ENCODE measurements at places on chromosomes 3 and 15.

DNA sequence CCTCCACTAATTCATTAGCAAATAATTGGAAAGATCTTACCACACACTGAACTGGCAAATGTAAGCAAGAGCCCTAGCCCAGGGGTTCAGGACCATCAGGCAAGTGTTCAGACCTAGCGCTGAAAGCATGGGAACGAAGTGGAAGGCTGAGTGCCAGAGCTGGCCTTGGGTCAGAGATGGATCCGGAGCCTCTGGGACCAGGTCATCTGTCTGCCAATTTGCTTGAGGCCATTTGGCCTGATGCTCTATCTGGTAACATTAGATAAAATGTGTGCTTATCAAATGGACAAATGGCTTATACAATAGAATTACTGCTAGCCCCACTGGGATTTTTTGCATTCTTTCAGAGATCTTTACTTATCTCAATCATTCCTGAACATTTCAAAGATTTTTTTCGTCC is 1.4 kb upstream of the TMC3 start:
- DNase-seq = no peak

GRCh38 chr15:57751177-57751800 is 44.8 kb downstream of the POLR2M start:
- DNase-seq = no peak

DNA sequence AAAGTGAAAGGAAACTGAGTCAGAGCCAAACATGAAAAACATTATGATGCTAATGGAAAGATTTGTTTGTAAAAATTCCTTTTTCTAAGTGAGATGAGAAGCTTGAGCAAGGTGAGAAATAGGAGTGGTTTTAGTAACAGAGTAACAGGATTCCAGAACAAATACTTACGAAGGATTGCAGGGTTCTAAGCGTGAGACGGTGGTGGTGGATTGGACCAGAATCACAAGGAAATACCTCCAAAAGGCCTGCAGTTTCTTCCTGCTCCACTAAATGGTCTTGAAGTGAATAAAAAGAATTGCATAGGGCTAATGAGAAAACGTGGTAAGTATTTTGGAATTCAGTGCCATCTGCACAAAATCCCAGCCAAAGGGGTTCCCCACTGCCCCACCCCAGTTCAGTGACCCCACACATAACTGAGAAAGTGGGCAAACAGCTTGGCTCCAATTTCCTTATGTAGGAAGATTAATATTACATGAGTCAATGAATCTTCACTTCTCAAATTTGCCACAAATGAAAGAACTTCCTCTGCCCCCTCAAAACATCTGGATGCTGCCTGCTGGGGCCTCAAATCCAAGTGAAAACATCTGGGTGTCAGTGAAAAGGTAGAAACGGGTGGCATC is 283.8 kb upstream of the NR2F2 start:
- DNase-seq = no peak

DNA sequence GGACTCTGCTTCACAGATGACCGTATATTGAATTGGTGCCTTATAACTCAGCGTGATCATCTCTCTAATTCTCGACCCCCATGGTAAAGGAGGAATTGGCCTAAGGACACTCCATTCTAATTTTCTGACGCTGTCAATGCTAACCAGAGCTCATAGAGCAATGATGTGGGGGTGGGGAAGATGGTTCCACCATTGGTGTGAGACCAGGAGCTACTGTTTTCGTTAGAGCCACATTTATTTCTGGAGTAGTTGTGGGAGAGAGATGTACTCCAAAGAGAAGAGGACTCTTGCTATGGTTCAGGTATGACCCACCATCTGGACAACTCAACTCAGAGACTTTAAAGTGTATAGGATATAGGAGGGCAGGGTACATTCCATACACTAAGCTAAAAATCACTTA is 16.3 kb downstream of the ZBTB38 start:
- no peak for DNase-seq

GRCh38 chr15:67185621-67186225 is 68.7 kb downstream of the AAGAB start:
- no peak for DNase-seq

- no peak for DNase-seq
Measured at GRCh38 chr3:172313671-172314070, 134.6 kb downstream of the GHSR start.

GRCh38 chr3:113273011-113273410 is 61.7 kb downstream of the BOC start:
- DNase-seq = no peak

GRCh38 chr3:79249701-79250100 is 518.1 kb downstream of the ROBO1 start:
- no peak for DNase-seq

- DNase-seq = no peak
Measured at GRCh38 chr15:59262316-59262715, 55.7 kb downstream of the LDHAL6B start.

- no peak for DNase-seq
Measured at GRCh38 chr3:32460031-32460749, 42.5 kb downstream of the CMTM6 start.

GRCh38 chr3:194273743-194274310 is 77.3 kb downstream of the CPN2 start:
- DNase-seq = no peak

DNA sequence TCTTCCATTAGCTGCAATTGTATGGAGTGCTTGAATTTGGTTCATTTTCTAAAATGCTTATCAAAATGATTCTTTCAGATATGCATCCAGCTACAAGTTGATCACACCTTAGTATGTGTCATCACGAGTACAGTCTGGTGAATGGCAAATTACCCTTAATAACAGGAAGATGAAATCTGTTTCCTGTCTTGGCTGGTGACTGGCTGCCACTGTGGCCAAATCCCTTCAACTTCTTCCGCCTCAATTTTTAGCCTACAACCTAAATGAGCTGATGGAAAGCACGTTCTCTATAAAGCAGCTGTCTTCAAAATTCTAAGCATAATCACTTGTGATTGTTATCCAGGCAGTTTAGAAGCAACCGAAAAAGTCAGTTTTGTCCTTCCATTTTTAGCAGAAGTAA is 387.1 kb upstream of the NECTIN3 start:
- DNase-seq = no peak

DNA sequence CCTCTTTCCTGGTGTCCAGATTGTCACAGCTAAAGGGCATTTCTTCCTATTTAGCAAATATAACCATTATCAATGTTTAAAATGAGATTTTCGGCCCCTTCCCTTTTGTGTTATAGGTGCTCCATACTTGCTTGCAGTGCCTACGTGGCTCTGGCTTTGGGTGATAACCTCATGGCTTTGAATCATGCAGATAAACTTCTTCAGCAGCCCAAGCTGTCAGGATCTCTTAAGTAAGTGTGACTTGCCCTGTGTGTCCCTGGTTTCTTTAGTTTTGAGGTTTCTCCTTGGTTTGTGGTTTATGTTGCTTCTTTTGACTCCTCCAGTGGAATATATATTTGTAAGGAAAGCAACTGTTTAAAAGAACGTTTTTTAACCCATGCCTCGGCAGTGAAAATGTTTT is 58.5 kb upstream of the TRIM71 start:
- DNase-seq = no peak

DNA sequence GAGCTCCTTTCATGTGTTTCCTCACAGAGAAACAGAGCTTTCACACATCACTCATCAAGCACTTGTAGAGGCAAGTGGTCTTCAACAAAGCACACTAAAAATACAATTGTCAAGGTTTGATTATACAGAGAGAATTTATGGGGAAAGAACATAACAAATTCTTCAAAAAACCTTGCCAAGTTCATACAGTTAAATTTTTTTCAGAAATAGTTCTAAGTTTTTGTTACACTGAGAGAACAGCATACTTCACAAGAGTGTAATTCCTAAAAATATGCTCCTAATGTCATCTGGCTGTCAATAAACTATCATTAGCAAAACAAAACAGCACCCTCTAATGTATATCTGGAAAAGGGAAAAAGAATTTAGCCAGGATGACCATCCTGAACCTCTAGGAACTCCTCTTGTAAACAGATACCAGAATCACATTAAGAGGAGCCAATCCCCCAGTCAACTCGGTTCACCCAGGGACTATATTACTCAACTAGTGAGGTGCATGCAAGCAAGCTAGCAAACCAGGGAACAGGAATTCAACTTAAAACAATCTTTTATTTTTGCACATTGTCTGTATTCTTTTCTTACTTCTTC is 63.3 kb downstream of the RAD18 start:
- no peak for DNase-seq

DNA sequence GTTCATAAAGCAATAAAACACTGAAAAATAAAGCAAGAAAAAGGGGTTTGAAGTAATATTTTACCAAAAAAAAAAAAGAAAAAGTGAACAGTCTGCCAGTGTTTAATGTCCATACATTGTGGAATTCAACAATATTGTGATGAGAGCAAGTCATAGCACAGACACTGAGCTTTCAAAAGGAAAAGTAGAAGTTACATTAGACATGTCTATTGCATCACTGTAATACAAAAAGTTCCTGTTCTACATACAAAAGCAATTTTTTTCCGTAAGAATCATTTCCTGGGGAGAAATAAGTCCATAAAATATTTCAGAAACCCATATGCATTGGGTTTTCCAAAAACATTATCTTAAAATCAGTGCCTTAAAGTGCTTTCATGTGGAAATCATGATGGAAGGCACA is 11.8 kb upstream of the HDC start:
- DNase-seq = no peak

- no peak for DNase-seq
Measured at GRCh38 chr3:15310491-15311370, 21.7 kb downstream of the SH3BP5 start.

GRCh38 chr3:124997303-124998246 is 58.2 kb downstream of the HEG1 start:
- DNase-seq = no peak

DNA sequence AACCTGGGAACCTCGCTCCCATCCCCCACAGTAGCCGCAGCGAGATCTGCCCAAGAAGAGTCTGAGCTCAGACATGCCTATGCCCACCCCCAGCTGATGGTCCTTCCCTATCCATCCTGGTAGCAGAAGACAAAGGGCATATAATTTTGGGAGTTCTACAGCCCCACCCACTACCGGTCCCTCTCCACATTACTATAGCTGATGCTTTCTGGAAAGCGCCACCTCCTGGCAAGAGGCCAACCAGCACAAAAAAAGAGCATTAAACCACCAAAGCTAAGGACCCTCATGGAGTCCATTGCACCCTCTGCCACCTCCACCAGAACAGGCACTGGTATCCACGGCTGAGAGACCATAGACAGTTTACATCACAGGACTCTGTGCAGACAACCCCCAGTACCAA is 168.4 kb downstream of the MEGF11 start:
- no peak for DNase-seq

GRCh38 chr3:167304077-167304476 is 76.0 kb downstream of the ZBBX start:
- DNase-seq = no peak

- no peak for DNase-seq
Measured at GRCh38 chr15:57943171-57943570, 122.3 kb downstream of the ALDH1A2 start.

- no peak for DNase-seq
Measured at GRCh38 chr15:41906608-41907007, 12.8 kb upstream of the SPTBN5 start.

GRCh38 chr3:28012830-28013229 is 228.6 kb upstream of the CMC1 start:
- DNase-seq = no peak

DNA sequence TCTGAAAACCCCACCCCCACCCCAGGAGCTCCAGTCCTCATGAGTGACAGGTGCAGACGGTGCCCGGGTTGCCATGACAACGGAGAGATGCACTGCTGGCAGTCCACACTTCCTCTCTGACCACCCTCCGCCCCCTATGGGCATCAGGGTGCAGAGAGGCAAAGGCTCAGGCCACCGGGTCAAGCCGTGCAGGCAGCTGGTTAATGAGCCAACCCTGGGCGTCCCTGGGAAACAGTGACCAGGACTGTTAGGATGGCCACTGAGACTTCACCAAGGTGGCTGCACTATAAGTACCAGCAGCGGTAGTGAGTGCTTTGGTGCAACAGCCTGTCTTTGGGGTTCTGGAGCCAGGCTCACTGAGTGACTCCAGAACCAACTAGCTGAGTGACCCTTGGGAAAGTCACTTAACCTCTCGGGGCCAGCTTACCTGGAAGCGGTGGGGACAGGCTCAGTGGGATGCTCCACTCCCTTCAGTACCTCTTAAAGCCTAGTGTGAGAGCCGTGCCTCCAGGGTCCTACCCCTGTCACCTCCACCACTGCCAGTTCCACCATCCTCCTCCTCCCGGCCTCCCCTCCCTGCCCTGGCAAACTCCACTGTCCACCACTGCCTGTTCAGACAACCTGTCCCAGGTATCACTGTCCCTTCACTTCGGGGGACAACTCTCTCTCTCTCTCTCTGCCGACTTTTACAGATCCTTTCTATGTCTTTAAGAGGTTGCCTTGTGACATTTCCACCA is 121.0 kb upstream of the PRR20G start:
- DNase-seq = no peak

- no peak for DNase-seq
Measured at GRCh38 chr3:42529468-42529867, 27.0 kb downstream of the VIPR1 start.

DNA sequence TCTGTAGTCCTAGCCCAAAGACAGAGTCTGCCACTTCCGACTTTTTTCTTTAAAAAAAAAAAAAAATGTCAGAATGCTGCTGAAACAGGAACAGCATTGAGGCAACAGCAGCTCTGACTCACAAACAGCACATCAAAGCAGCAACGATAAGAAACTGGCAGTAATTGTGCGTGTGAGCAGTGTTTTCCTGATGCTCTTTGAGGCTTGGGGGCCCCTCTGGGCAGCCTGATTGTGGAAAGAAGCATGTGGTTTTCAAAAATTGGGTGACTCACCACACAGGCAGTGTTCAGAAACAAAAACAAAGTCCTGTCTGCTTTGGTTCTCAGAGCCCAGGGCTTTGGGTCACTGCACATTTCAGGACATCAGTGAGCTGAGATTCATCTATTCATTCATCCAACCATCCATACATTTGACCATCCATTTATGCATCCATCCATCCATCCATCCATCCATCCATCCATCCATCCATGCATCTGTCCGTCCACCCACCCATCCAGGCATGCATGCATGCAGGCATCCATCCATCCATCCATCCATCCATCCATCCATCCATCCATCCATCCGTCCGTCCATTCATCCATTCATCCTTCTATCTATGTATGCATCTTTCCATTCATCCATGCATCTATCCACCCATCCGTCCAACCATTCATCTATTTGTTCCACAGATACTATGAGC is 308.4 kb downstream of the RPLP1 start:
- DNase-seq = peak; percentile 95

- DNase-seq = no peak
Measured at GRCh38 chr3:150168698-150169097, 198.0 kb upstream of the PFN2 start.

DNA sequence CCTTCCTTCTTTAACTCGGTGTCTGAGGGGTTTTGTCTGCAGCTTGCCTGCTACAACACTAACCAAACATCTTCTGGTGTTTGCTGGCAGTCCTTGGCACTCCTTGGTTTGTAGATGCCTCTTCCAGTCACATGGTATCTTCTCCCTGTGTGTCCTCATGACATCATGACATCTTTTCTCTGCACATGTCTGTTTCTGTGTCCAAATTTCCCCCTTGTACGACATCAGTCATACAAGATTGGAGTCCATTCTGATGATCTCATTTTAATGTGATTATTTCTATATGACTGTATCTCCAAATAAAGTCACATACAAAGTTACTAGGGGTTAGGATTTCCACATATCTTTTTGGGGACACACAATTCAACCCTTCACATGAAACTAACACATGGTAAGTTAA is 152.3 kb upstream of the LRRN1 start:
- no peak for DNase-seq
